Type B pancreatic cell (in vitro differentiated cells): ENCODE measurements at places on chromosomes 2 and 18. TPM values are rescaled to one million over a fixed set of nuclear protein-coding genes. Genes with fewer than 3 reads are reported as not detected.

DNA sequence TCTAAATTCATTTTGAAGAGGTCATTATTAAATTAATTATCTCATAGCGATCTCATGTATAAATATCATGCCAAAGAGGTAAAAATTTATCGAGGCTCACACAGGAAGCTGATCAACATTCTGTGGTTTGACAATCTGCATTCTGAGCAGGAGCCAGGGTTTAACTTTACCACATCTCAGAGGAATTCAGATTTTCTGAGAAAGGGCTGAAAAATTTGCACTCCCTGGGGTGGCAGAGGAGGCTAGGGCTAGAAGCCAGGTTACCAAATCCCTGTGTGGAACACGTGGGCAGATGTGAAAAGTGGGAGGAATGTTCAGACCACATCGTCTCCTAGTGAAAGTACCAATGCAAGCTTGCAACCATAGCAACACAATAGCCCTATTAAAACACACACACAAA lies 63.5 kb upstream of the CTLA4 start:
- no peak for DNase-seq

DNA sequence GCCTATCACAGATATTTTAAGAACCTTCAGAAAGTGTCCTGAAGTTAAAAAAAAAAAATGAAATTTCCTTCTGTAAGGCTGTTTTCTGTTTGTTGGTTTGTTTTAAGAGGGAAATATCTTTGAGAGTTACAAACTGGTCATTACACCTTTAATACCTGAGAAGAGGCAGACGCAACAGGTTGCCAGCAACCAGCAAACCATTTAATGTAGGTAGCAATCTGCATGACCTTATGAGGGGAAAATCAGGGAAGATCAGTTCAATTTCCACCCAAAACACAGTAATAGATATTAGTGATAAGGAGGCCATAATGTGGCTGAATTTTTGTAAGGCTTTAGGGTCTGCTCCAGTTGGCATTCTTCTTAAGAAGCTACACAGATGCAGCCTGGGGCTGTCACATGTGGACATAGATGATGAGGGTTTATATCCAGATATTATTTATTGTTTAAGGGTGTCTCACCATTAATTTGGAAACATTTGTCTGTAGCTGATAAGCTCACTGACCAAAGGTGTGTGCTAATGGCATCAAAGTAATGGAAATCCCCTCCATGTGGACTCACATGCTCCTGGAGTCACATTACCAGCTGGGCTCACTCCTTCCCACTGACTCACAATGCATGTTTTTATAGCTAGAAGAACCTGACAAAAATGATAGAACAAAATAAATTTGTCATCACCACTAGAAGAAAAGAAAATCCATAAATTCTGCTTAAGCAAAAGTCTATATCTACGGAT lies 83.5 kb upstream of the DTNA start:
- no peak for DNase-seq

- DNase-seq = no peak
Measured at GRCh38 chr18:64718808-64719207, 569.9 kb upstream of the LINC00305 start.

DNA sequence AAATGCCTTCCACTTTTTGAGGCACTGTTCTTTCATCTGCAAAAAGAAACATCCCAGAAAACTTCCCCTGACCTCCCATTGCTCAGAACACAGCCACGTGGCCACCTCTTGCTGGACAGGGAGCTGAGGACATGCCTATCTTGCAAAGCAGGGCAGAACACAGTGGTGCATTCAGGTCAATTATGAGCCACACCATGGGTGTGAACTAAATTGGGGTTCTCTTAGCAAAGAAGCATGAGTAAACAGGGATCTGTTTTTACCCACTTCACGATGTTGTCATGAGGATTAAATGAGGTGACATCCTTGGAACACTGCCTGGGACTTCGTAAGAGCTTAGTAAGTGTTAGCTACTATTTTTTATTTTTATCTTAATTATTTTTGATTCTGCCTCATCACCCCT lies 25.1 kb downstream of the BMP10 start:
- DNase-seq = no peak

DNA sequence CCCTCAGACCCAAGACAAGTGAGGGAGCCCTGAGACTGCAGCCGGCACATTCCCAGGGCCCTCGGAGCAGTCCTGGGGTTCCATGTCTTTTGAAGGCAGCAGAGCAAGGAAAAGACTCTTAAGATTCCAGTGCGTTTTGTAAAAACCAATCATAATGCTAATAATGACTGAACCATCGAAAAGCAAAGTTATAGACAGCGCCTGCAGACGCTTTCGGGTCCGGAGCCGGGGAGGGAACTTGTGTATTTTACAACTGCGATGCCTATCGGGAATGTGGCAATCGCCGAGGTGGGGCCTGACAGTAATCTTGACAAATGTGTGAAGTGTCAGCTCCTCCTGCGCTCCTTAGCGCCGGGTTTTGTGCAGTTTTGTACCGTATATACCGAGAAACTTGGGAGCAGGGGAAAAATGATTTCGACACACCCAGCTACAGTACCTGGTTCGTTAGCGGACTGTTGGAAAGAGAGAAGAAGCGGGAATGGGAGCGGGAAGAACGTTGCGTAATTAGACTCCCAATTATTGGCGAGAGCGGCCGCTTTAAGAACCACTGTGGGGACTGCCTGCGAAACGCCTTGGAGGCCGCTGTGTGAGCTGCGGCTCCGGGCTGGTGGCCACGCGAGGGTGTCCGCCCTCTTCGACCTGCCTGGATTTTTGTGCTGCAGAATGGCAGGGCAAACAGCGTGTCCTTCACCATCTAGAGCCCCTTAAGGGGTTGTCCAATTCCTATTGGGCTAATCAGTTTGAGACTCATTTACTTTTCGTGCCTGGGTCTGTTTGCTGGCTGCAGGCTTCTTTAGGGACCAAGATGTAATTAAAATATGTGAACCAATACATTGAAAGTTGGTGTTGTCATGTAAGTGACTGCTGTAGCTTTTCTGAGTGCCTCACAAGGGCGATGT lies 2.4 kb downstream of the EPAS1 start:
- no peak for DNase-seq

- no peak for DNase-seq
Measured at GRCh38 chr2:224982910-224983711, 59.2 kb downstream of the DOCK10 start.

The TCF23 gene
- total RNA-seq = not detected in 2 replicates

- no peak for DNase-seq
Measured at GRCh38 chr2:58669998-58670397, 428.9 kb upstream of the FANCL start.

The SLC9A4 gene
- 3.1 and 7.9 TPM in 2 replicates for total RNA-seq

The MIB1 gene
- 43.4 and 65.7 TPM in 2 replicates for total RNA-seq

GRCh38 chr2:102142829-102143449 lies 393 bp downstream of the IL1R1 start:
- DNase-seq = no peak

DNA sequence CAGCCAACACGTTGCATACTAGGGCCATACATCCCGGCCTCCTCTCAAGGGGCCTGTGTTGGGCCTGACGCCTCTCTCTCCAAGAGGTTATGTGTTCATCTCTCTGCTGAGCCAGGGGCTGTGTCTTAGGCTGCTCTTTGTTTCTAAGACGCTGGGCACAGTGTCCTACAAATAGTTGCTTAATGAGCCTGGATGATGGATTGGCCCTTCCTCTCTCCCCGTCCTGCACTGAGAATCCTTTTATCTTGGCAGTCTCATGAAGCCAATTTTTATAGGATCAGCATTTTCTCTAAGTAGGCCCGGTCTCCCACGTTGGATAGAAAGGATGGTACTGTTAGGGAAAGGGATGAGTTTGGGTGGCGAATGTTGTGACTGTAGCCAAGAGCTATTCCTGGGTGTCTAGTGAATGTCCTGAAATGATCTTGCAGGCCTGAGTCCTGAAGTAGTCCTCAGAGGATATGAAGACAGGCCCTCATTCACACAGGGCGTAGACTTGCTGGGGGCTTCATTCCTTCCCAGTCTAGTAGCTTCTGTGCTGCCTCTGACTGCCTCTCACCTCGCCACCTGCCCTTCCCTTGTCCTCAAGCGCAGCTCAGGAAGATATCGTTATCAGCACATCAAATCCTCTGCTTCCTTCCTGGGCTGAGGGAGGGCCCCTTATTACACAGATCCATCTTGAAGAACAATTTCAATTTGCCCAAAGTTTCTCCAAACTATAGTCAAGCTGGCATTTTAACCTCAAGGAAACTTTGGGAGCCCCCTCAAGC lies 8.8 kb downstream of the LBH start:
- no peak for DNase-seq

DNA sequence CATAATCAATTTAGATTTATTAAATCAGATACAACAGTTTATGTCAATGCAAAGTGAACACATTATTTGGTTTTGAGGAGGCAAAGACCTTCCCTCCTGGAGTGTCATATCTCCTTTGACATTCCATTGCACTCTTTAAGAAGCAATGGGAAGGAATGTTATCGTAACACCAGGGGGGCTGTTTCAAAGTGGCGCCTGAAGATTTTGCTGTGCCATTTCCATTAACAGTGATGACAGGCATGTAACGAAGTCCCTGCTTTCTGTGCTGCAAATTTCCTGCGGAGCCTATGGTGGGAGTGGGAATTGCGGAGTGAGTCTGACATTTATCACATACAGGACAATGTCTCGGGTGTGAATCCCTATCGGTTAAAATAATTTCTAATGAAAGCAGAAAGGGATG lies 499.6 kb upstream of the RAB6C start:
- DNase-seq = no peak

GRCh38 chr2:204535764-204536163 lies 9.5 kb upstream of the PARD3B start:
- no peak for DNase-seq

GRCh38 chr2:240956171-240956934 lies 42.1 kb upstream of the SNED1 start:
- DNase-seq = peak; percentile 66

DNA sequence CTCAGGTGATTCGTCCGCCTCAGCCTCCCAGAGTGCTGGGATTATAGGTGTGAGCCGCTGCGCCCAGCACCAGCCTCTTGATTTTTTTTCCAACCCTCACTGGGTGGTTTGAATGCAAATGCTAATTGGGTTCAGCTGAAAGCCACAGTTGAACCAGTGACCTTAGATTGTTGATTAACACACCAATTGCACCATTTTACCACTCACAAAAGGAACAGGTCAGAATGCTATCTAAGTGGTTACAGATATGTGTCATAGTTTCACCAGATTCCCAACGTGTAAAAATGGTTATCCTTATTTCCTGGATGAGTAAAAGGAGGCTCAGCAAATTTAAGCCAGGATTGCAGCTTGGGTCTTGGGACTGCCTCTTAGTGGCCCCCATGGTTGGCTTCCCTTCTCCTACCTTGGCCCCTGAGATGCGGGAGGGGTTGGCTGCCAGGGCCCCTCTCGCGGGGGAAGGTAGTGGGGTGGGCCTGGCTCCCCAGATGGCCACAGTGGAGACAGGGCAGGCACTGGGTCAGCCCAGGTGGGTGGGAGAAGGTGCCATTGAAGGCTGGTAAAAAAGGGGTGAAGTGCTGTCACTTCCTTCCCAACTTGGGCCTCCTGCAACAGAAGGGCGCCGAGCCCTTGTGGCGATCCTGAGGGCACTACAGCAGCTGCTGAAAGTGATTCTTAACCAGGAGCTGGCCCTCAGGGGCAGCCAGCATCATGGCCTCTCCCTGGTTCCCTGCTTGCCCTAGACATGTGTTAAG lies 164.9 kb upstream of the HAAO start:
- no peak for DNase-seq

- DNase-seq = peak; percentile 24
Measured at GRCh38 chr2:233009661-233010060, 3.4 kb downstream of the NGEF start.

DNA sequence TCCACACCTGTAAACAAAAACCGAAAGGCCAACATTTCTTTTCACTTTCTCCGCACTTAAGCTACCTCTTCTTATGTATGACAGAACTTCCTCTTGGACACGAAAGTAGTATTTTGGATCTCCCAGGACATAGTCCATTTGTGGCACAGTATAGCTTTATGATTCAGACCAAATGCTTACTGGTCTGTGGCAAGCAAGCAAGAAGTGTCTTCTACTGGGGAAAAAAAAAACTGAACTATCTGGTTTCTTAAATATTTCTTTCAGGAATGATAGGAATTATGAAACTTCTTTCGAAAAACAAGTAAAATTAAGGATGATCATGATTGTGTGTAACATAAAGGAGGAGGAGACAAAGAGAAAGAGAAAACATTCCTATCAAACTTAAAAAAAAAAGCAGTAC lies 33.6 kb downstream of the SRBD1 start:
- DNase-seq = no peak

The ACMSD gene
- total RNA-seq = 0.14 TPM in 1 of 2 replicates, not detected in the other

The ELAC1 gene
- total RNA-seq = 7.4 and 13.9 TPM in 2 replicates

DNA sequence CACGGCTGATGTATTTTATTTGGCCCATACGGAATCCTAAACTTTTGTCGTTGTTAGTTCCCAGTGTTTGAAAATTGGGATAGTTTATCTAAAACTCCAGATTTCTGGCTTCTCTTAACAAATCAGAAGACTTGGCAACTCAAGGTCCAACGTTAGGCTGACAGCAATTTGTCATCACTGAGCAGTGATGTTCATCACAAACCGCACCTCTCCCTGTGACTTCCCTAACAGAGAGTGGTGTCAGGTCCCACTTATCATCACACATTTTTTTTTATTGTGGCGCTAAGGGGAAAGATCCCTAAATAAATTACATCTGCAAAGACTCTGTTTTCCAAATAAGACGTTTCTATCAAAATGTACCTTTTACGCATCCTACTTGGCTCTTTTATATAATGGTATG lies 55.7 kb downstream of the RASGRP3 start:
- DNase-seq = no peak

GRCh38 chr2:179376881-179377280 lies 112.2 kb upstream of the SESTD1 start:
- no peak for DNase-seq

GRCh38 chr2:63662028-63662804 lies 73.5 kb downstream of the MDH1 start:
- no peak for DNase-seq
